CD4-positive, alpha-beta T cell treated with Interferon alpha-2 for 1 hour (primary cell): ENCODE measurements at places on chromosomes 7 and 10.

GRCh38 chr7:102061981-102062390 lies 224.7 kb upstream of the SH2B2 start:
- DNase-seq, result peak; percentile 72

DNA sequence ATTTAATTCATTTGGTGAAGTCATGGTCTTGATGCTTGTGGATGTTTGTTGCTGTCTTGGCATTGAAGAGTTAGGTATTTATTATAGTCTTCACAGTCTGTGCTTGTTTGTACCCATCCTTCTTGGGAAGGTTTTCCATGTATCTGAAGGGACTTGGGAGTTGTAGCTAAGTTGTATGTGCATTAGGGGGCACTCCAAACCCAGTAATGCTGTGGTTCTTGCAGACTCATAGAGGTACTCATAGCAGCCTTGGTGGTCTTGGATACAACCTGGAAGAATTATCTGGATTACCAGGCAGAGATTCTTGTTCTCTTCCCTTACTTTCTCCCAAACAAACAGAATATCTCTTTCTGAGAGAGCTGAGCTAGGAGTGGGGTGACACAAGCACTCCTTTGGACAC lies 93.2 kb downstream of the ADCYAP1R1 start:
- no peak for DNase-seq

GRCh38 chr7:79293655-79294142 lies 159.8 kb downstream of the MAGI2 start:
- DNase-seq, result no peak

DNA sequence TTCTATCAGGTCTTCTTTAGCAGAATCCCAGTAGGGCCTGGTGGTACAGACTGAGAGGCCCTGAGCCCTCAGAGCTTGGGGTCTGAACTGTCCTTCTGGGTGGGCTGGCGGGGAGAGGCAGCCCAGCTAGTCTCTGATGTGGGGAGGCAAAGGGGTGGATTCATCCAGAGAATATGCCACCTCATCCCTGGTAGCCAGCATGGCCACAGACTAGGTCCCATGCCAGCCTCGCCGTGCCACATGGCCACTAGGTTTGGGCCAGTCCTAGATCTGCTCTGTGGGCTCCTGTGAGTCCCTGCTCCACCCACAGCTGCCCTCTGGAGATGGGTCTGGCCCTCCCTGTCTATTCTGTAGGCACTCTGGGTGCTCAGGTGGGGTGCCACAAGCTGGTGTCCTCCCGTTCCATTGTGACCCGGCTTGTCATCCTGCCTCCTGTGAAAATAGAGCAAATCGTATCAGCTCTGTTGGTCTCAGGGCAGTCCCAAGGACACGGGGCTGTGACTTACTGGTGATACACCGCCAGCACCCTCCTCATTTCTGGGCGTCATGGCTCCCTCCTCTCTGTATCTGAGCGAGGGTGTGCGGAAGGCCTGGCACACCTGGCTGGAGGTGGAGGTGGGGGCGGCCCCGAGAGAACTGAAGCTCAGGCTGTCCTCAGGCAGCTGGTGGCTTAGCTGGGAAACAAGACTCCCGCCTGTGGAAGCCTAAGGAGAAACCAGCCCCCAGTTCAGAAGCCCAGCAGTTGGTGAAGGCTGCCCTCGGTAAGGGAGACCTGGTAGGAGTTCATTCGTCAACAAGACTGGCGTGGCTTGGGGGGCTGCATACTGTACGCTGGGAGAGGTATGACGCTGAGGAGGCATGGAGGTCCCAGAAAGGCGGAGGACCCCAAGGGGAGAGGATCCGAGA lies 33.3 kb downstream of the UNC5B start:
- DNase-seq, result no peak

- no peak for DNase-seq
Measured at GRCh38 chr10:21976739-21977138, 26.8 kb downstream of the DNAJC1 start.
